HFFc6 (cell line): ENCODE measurements at places on chromosomes 11 and 22. TPM values are rescaled to one million over a fixed set of nuclear protein-coding genes. Genes with fewer than 3 reads are reported as not detected.

The NXPE1 gene
- total RNA-seq: not detected in 3 replicates

The RASL10A gene
- total RNA-seq: not detected in 3 replicates

The SLC6A5 gene
- total RNA-seq: not detected in 3 replicates

The CSF2RB gene
- total RNA-seq: 0.55 and 2.6 TPM in 2 replicates

The DDT gene
- 110 and 133 TPM in 2 replicates for total RNA-seq

The DDTL gene
- 0.24 to 0.53 TPM (median 0.46 TPM) in 3 replicates for total RNA-seq

The GSTT2 gene
- total RNA-seq: 0.45 TPM in 1 of 3 replicates, not detected in the others

The LGALS12 gene
- not detected in 2 replicates for total RNA-seq

The SSTR3 gene
- not detected in 3 replicates for total RNA-seq

The MMP11 gene
- 2.0 to 2.7 TPM (median 2.6 TPM) in 3 replicates for total RNA-seq
